Mesangial cell (primary cell): ENCODE measurements at places on chromosomes 7 and 10. TPM values are rescaled to one million over a fixed set of nuclear protein-coding genes. Genes with fewer than 3 reads are reported as not detected.

The SPDYE2 gene
- not detected in 2 replicates for total RNA-seq

The NEUROD6 gene
- not detected in 2 replicates for total RNA-seq

The CFAP70 gene
- total RNA-seq: under 0.01 and 1.0 TPM in 2 replicates

The CYP2C19 gene
- not detected in 2 replicates for total RNA-seq

The SLC13A4 gene
- not detected in 2 replicates for total RNA-seq

The SPACDR gene
- total RNA-seq: 0.89 TPM in 1 of 2 replicates, not detected in the other

The AIMP2 gene
- total RNA-seq: 76.2 and 113 TPM in 2 replicates

The BLNK gene
- total RNA-seq: not detected in 2 replicates

The NOM1 gene
- 6.6 and 10.4 TPM in 2 replicates for total RNA-seq

The CADPS2 gene
- total RNA-seq: 6.4 and 7.4 TPM in 2 replicates
